Putamen (tissue), 1 donor: ENCODE measurements at places on chromosomes 4 and X.

GRCh38 chrX:20393944-20394343 is 127.2 kb upstream of the RPS6KA3 start:
- DNase-seq, result no peak

- DNase-seq, result no peak
Measured at GRCh38 chr4:146654687-146655520, 16.2 kb downstream of the POU4F2 start.

DNA sequence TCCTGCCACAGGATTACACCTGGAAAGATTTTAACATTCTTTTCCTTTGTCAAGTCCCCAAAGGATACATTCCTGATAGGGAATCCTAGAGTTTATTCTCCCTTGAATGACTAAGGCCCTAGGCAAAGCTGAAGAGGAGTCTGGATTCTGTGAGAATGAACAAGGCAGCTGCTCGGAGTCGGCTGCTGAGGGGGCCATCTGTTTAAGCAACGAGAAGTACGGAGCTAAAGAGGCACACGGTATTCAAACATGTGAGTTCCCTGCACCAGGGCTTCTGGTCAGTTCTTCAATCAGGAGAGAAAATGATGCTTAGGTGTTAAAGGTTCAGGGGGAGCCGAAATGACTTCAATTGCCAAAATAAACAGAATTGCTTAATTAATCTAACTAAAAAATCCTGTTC is 97.6 kb downstream of the MGST2 start:
- DNase-seq, result no peak

- DNase-seq, result no peak
Measured at GRCh38 chrX:24899391-24899790, 116.4 kb downstream of the ARX start.

- no peak for DNase-seq
Measured at GRCh38 chr4:59823311-59823710, 1376.8 kb upstream of the ADGRL3 start.

- no peak for DNase-seq
Measured at GRCh38 chrX:88883200-88883599, 136.2 kb downstream of the CPXCR1 start.

DNA sequence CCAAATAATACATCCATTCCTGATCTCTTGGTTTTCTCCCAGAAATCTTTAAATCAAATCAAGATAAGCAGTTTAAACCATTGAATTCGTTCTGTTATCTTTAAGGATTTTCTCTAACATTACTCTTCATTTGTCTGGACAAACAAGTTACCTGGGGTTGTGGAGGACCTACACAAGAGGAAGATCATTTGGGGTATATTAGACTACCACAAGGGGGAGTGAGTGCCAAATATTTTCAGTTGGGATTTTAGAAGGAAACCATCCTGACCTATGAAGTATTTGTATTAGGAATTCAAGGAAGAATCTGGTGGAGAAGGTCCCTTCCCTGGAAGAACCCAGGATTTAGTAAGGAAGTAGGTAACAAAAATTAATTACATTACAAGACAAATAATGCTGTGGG is 12.0 kb upstream of the DCHS2 start:
- no peak for DNase-seq

DNA sequence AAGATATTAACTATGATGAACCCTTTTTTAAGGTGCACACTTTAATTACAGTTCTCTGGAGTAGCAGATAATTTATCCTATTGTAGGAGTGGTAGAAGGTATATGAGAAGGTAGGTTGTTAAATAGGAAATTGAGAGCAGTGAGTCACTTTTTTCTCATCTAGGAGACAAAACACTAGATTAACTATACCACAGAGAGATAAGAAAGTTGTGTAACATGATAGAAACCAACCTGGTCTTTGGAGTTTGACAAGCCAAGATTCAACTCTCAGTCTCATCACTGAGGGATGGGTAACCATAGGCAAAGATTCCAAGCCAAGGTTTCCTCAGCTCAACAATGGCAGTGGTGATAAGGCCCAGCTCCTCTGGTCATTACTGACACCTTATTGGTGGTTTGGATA is 104.0 kb downstream of the MAD2L1 start:
- no peak for DNase-seq

DNA sequence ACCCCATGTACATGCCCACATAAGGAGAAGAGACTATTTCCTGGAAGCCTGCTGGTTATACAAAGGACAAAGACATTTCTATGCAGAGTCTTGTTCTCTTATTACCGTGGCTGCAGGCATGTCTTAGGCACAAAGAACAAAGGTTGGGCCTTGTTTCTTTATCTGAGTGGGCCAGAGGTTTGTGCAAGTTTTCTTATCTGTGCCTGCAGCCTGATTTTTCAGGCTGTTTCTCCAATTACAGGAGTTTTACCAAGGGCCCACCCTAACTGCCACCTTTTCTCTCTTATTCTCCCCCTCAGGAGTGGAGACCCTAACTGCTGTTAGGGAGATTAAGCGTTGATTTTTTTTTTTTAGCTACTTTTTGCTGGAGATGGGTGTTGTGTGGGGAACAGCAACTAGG is 3.5 kb downstream of the TENT5D start:
- DNase-seq, result no peak

- DNase-seq, result no peak
Measured at GRCh38 chrX:42869011-42869410, 91.0 kb upstream of the PPP1R2C start.

DNA sequence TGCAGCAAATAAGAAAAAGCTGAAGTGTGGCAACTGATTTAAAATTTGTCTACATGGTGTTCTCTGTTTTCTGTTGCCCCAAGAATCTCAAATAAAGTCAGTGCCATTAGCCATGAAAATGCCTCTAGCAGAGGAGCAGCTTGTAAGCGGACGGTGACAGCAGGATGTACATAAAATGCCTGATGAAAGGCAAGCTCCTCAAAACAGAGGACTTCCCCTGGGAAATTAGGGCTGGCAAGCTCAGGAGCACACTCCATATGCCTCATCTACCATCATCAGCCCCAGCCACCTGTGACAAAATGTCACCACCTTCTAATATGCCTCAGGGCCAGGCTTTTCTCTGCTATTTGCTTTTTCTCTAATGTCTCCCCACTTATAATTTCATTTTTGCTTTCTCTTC is 54.5 kb downstream of the ASB9 start:
- no peak for DNase-seq

GRCh38 chrX:79159800-79160199 is 15.3 kb downstream of the GPR174 start:
- no peak for DNase-seq

GRCh38 chrX:46819136-46819535 is 17.7 kb upstream of the RP2 start:
- no peak for DNase-seq
